ENCODE measurements at places on chromosomes 4 and X. TPM values are rescaled to one million over a fixed set of nuclear protein-coding genes. Genes with fewer than 3 reads are reported as not detected.

DNA sequence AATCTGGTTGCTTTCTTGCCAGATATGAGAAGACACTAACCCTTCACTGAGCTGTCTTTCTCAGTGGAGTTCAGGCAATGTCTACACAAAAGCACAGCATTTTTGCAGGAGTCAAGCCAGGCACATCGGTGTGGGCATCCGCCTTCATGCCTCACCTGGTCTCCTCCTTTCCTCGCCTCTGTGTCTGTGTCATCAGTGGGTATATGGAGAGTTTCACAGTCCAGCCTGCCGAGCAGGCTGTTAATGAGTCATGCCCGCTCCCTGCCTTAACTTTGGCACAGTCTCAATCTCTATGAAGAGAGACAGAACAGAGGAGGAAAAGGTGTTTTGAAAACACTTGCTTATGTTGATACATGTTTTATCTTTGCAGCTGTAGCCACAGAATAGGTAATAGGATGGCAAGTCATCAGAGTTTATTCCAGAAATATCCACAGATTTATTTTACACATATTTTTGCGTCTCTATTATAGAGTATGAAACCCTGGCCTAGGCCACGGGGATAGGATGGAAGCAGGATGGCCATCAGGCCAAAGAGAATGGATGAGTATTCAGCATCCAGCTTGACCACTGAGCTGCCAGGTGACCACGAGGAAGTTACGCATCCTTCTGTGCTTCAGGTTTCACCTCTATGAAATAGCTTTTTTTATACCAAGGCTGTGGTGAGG lies 32.8 kb upstream of the MAML3 start:
- DNase-seq = peak; percentile 28

- DNase-seq = no peak
Observed at GRCh38 chr4:3720466-3720865, 45.7 kb upstream of the ADRA2C start.

DNA sequence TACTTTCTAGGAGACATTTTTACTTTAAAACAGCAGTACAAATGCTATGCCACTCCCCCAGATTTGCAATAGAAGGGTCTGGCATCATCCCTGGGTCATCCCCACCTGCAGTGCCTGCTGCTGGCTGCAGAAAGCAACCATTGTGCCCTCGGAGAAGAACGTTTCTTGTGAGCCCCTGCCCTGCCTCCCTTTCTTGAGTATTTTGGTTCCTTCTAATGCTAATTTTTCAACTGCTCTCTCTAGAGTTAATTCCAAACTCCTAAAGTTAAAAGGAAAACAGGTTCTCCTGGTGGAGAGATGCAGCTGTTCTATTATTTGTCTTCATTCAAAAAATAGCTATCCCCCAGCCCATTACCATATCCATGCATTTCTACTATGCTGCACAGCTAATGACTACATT lies 107.1 kb downstream of the IDS start:
- DNase-seq = no peak

DNA sequence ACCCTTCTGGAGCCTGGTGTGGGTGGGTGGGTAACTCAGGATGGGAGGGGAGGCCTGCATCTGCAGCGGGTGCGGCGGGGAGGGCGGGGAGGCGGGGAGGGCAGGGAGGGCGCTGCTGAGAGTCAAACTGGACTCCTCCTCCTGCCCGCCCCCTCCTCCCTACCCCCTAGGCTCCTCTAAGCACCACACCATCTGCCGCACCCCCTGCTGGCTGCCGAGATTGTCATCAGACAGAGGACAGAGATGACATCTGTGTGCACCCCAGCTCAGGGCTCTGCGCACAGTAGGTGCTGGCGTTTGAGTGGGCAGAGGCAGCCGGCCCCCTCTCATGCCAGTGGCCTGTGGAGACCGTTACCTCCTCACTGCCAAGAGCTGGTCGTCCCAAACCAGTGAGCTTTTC lies 10.6 kb upstream of the HMX1 start:
- DNase-seq = no peak

- no peak for DNase-seq
Observed at GRCh38 chr4:159305129-159305528, 202.2 kb downstream of the RAPGEF2 start.

DNA sequence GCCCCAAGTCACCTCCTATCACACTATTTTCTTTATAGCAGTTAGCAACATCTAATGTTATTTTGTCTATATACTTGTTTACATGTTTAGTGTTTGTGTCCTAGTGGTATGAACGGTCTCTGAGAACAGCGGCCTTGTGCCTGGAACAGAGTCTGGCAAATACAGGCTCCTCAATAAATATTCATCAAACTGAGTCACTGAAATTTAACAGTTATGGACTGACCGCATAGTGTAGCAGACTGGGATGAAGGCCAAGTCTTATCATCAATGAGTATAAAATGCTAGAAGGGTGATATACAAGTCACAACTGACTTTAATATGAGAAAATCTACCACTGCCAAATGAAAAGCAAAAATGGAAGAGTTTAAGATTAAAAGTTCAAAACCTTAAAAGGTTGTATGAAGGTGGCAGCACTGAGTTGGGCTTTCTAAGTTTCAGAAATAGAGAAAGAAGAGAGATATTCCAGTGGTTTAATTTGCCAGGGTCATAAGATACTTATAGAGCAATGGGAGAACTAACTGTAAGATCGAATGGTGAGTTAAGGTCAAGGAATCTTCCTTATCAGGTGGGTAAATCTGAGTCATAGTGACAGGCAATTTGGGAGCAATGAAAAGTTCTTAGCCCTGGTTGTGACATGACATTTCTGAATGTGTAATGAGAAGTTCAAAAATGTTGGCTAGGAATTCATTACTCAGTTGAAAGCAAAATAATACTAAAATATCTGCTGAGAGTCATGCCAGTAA lies 34.9 kb downstream of the ELOVL6 start:
- peak; percentile 39 for DNase-seq

GRCh38 chrX:23668335-23668734 lies 1.0 kb downstream of the PRDX4 start:
- no peak for DNase-seq

The MAGEB2 gene
- total RNA-seq = 0.14 TPM

The MAGT1 gene
- 41.0 TPM for total RNA-seq

The ANXA3 gene
- 2.6 TPM for total RNA-seq

The ATP8A1 gene
- total RNA-seq = 58.3 TPM

The NEIL3 gene
- total RNA-seq = not detected

The GUCY1B1 gene
- total RNA-seq = 1.0 TPM

All from adrenal gland (tissue), 19 donors.